Aorta (tissue), 5 donors: ENCODE measurements at places on chromosomes 13 and 19. TPM values are rescaled to one million over a fixed set of nuclear protein-coding genes. Genes with fewer than 3 reads are reported as not detected.

OR2Z1 gene
- not detected for total RNA-seq

TSKS gene
- total RNA-seq = 0.42 TPM

NXNL1 gene
- total RNA-seq = not detected

MEGF8 gene
- total RNA-seq = 26.4 TPM

GRCh38 chr13:43662976-43663375 lies 123.8 kb downstream of the ENOX1 start:
- no peaks in the 10 kb centered on the region for H3K36me3 ChIP-seq
- no peak overlapping the region for H3K27ac ChIP-seq
- DNase-seq = no peak
- peaks cover 3% of the 10 kb centered on the region for H3K4me1 ChIP-seq
- H3K4me3 ChIP-seq = no peak overlapping the region

DNA sequence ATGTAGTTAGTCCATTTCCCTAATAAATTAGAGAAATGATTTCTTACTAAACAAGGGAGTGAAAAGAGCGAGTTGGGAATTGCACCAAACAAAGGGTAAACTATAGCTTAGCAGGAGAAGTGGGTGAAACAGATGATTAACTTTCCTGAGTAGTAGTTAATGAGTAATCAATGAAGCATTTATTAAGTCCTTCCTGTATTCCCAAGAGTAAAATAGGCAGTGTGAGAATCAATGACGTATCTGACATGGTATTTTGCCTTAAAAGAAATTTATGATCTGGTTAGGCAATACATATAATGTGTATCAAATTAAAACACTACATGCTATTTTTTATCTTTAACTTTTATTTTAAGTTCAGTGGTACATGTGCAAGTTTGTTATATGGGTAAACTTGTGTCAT lies 142.8 kb downstream of the KLF5 start:
- DNase-seq = no peak
- peaks cover 1% of the 10 kb centered on the region for H3K4me1 ChIP-seq
- no peaks in the 10 kb centered on the region for H3K27me3 ChIP-seq
- H3K4me3 ChIP-seq = no peak overlapping the region
- H3K36me3 ChIP-seq = no peaks in the 10 kb centered on the region

GRCh38 chr13:77184455-77184854 lies 142.4 kb downstream of the MYCBP2 start:
- H3K4me3 ChIP-seq = no peak overlapping the region
- DNase-seq = no peak
- no peak overlapping the region for H3K27ac ChIP-seq
- no peaks in the 10 kb centered on the region for H3K27me3 ChIP-seq
- no peaks in the 10 kb centered on the region for H3K4me1 ChIP-seq
- H3K36me3 ChIP-seq = peaks cover 5% of the 10 kb centered on the region

DNA sequence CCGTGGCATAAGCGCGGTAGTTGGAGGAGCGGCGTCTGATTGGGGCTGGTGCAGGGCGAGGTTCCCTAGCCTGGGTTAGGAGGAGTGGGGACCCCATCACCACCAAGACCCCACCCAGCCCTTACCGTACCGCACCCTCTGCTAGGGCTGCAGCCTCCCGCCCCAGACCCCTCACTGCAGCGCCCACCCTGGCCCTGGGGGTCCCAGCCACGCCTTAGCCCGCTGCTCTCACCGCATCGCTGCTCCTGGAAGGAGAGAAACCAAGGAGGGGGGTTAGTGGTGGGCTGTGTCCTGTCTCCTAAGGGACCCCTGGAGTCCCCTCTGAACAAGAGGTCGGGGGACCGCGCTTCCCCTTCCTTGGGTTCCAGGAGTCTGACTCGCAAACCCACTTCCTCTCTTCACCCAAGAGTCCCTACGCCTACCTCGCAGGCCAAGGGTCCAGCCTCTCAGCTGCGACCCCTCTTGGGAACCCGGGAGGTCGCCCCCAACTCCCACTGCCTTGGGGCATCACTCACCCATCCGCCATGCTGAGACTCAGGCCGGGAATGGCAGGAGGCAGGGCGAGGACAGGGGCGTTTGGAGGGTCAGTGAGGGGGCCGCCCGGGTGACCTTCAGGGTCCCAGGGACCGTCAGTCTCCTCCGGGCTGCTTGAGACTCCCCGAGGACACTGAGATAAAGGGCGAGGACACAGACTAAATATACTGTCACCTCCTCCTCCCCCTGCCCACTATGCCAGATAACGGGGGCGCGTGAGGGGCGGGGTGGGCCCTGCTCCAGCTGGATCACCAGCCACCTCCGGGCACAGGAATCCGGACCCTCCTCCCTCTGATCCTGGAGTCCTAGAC lies at the start of gene TNNI3:
Gene TNNI3 (minus strand): TSS at position 669 of the 845 bp plus-strand sequence. CDS start 143 bp downstream, at position 526.
- no peaks in the 10 kb centered on the region for H3K36me3 ChIP-seq
- no peaks in the 10 kb centered on the region for H3K4me1 ChIP-seq
- no peaks in the 10 kb centered on the region for H3K27me3 ChIP-seq
- H3K27ac ChIP-seq = no peak within 1 kb of the TSS

GRCh38 chr19:22260499-22260898 lies 25.7 kb upstream of the ZNF729 start:
- H3K4me1 ChIP-seq = no peaks in the 10 kb centered on the region
- DNase-seq = no peak
- H3K4me3 ChIP-seq = no peak overlapping the region
- no peaks in the 10 kb centered on the region for H3K27me3 ChIP-seq
- H3K36me3 ChIP-seq = no peaks in the 10 kb centered on the region

DNA sequence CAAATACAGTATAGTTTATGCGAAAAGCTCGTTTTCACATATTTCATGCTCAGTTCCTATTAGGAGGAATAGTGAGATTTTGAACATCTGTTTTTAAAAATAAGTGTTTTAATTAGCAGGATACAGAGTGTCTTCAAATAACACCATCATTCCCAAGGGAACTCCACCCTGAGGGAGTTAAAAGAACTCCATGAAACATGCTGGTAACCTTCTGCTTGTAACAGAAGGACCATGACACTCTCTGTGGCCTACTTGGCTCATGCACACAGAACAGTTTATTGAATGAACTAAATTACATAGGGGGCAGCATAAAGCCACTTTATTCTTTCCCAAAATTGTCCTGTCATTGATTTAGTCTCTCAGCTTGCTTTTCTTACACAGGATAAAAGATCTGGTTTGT lies 809.5 kb upstream of the SLITRK6 start:
- no peaks in the 10 kb centered on the region for H3K4me1 ChIP-seq
- H3K4me3 ChIP-seq = no peak overlapping the region
- no peaks in the 10 kb centered on the region for H3K27me3 ChIP-seq
